ENCODE measurements at places on chromosomes 2 and 18. TPM values are rescaled to one million over a fixed set of nuclear protein-coding genes. Genes with fewer than 3 reads are reported as not detected.

GRCh38 chr2:105081006-105081601 lies 43.2 kb downstream of the MRPS9 start:
- no peak overlapping the region for H3K27ac ChIP-seq
- no peak for DNase-seq
- no peaks in the 10 kb centered on the region for H3K36me3 ChIP-seq

GRCh38 chr2:202299712-202300111 lies 34.1 kb downstream of the NOP58 start:
- no peak overlapping the region for H3K27ac ChIP-seq
- H3K27me3 ChIP-seq: no peaks in the 10 kb centered on the region
- no peak overlapping the region for H3K4me3 ChIP-seq
- no peak for DNase-seq

GRCh38 chr2:226791056-226791486 lies 8.5 kb downstream of the IRS1 start:
- no peaks in the 10 kb centered on the region for H3K27me3 ChIP-seq
- no peaks in the 10 kb centered on the region for H3K36me3 ChIP-seq
- peak overlapping the region; percentile 94 for H3K27ac ChIP-seq
- peak overlapping the region; percentile 70 for H3K4me3 ChIP-seq
- no peak for DNase-seq

GRCh38 chr2:200810252-200810997 lies 1.3 kb upstream of the BZW1 start:
- peaks cover 26% of the 10 kb centered on the region for H3K4me1 ChIP-seq
- no peak for DNase-seq
- H3K27me3 ChIP-seq: no peaks in the 10 kb centered on the region
- H3K36me3 ChIP-seq: peaks cover 14% of the 10 kb centered on the region

GRCh38 chr2:45007961-45008295 lies 1.3 kb downstream of the SIX2 start:
- DNase-seq: no peak
- peaks cover 34% of the 10 kb centered on the region for H3K4me1 ChIP-seq
- peak overlapping the region; percentile 65 for H3K4me3 ChIP-seq
- H3K27me3 ChIP-seq: peaks cover 100% of the 10 kb centered on the region

FSHR gene
- total RNA-seq: not detected

FER1L5 gene
- total RNA-seq: not detected

TGFA gene
- total RNA-seq: 1.7 TPM
